Right lung (tissue), 10 donors: ENCODE measurements at places on chromosomes 16 and 17. TPM values are rescaled to one million over a fixed set of nuclear protein-coding genes. Genes with fewer than 3 reads are reported as not detected.

- DNase-seq = no peak
Measured at GRCh38 chr17:40086150-40087044, 14.0 kb downstream of the NR1D1 start.

DNA sequence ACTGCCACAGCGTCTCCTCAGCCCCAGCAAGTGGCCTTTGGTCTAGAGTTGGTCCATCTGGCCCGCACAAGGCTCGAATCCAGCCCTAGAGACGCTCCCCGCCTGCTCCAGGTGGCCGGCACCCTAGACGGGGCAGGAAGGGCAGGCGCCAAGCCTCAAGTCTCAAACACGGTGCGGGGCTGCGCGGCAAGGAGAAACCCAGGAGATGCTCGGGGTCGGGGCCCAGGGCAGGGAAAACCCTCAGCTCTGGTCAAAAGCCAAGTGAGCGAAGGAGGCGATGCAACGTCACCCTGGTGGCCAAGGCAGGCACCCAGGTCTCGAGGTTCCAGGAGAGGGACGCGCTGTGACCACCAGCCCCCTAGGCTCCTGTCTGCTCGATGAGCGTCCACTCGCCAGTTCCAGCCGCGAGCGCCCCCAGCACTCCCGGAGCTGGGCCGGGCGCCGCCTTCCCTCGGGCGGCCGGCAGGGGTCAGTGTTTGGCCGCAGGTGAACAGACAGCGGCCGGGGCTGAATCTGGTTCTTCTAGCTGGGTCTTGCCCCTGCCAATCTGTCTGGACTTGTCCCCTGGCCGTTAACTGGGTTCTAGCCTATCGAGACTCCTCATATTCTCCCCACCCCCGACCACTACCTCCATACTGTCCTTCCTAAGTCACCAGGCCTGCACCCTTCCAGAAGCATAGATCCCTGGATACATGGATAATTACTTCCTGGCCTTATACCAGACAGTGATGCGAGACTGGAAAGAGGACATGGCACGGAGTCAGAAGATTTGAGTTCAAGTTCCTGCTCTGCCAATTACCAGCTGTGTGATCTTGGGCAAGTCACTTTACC lies 44.0 kb downstream of the PRAC1 start:
- DNase-seq = peak; percentile 35

DNA sequence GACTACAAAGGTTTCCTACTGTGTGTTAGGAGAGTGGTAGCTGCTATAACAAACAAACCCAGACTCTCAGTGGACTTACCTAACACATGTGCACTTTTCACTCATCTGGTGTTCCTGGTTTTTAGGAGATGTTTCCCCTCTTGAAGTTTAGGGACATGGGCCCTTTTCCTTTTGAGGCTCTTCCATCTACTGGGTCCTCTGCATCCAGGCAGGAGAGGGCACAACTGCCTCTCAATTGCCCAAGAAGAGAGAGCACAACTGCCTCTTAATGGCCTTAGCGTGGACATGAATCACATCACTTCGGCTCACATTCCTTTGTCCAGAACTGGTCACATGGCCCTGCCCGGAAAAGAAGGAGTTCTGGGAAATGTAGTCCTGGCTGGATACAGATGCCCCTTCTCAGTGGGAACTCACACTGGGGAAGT lies 9.8 kb upstream of the TNRC6C start:
- no peak for DNase-seq

- DNase-seq = no peak
Measured at GRCh38 chr17:12867726-12868125, 78.4 kb downstream of the ARHGAP44 start.

- no peak for DNase-seq
Measured at GRCh38 chr17:75566416-75566815, 21.2 kb upstream of the MYO15B start.

DNA sequence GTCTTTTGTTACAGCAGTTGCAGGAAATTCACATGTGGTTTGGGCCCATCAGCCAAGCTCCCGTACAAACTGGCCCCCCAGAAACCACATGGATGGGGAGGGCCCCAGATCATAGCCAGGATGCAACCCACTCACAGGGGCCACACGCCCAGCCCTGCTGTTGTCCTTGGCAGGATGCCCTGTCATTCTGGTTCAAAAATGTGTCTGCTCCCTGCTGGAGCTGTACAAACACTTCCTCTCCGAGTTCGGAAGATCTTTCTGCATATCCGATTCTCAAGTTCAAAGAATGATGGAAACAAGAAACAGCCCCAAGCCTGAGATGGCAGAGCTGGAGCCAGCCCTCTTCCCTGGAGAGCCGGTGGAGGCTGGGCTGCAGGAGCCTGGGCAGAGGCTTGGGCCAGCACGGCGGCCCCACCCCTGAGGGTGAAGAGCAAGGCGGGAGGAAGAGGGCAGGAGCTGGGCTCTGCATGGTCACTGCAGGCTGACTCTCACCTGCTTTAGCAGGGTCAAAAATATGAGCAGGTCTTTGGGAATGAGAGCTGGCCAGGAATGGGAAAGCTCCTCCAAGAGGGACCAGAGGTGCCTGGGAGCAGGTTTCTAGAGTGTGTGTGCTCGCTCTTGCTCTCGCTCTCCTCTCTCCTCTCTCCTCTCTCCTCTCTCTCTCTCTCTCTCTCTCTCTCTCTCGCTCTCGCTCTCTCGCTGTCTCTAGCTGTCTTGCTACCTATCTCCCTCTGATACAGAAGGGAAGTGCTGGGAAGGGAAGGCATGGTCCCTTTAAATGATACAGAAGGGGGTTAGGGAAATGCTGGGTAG lies 34.7 kb upstream of the ENPP7 start:
- peak; percentile 68 for DNase-seq

MFAP4 gene
- 633 TPM for polyA plus RNA-seq
